ENCODE measurements at places on chromosomes 6 and 20. TPM values are rescaled to one million over a fixed set of nuclear protein-coding genes. Genes with fewer than 3 reads are reported as not detected.

NNAT gene
- total RNA-seq, result 0.13 TPM

CHRNA4 gene
- not detected for total RNA-seq

ZSCAN23 gene
- 2.5 TPM for total RNA-seq

CDK5RAP1 gene
- 15.3 TPM for total RNA-seq

AAR2 gene
- 23.8 TPM for total RNA-seq

GLP1R gene
- not detected for total RNA-seq

CAGE1 gene
- total RNA-seq, result under 0.01 TPM

SMLR1 gene
- total RNA-seq, result not detected

PDE7B gene
- total RNA-seq, result 25.7 TPM

CBLN4 gene
- total RNA-seq, result not detected

POM121L2 gene
- total RNA-seq, result not detected

MOCS1 gene
- 22.3 TPM for total RNA-seq

CST9 gene
- total RNA-seq, result not detected

AVP gene
- total RNA-seq, result not detected

COL19A1 gene
- not detected for total RNA-seq

PRSS35 gene
- total RNA-seq, result 2.9 TPM

CFAP61 gene
- not detected for total RNA-seq

WFDC2 gene
- 0.22 TPM for total RNA-seq

OR2B6 gene
- total RNA-seq, result not detected

PHACTR3 gene
- not detected for total RNA-seq

ATP6V1G2 gene
- 3.5 TPM for total RNA-seq

SOBP gene
- 10.4 TPM for total RNA-seq

CCN2 gene
- total RNA-seq, result 264 TPM

VARS1 gene
- total RNA-seq, result 38.3 TPM

MTG2 gene
- 14.7 TPM for total RNA-seq

POPDC3 gene
- 71.8 TPM for total RNA-seq

SLC22A7 gene
- not detected for total RNA-seq

SPACA1 gene
- not detected for total RNA-seq

ANKRD6 gene
- 21.1 TPM for total RNA-seq

FAM209B gene
- total RNA-seq, result 0.52 TPM

DNMT3B gene
- total RNA-seq, result 2.0 TPM

IRF4 gene
- total RNA-seq, result 0.11 TPM

SLC2A4RG gene
- total RNA-seq, result 34.5 TPM

CYB5R4 gene
- 8.6 TPM for total RNA-seq

BPIFB2 gene
- total RNA-seq, result not detected

HEY2 gene
- 0.86 TPM for total RNA-seq

ZNF165 gene
- 0.97 TPM for total RNA-seq

PGC gene
- total RNA-seq, result not detected

TSHZ2 gene
- total RNA-seq, result 0.43 TPM

PBOV1 gene
- total RNA-seq, result not detected

PLN gene
- not detected for total RNA-seq
